ENCODE measurements at places on chromosomes 5 and 9.

- DNase-seq, result no peak
Observed at GRCh38 chr5:11426442-11426841, 477.8 kb downstream of the CTNND2 start.

- DNase-seq, result no peak
Observed at GRCh38 chr9:135039266-135039870, 48.1 kb upstream of the OLFM1 start.

DNA sequence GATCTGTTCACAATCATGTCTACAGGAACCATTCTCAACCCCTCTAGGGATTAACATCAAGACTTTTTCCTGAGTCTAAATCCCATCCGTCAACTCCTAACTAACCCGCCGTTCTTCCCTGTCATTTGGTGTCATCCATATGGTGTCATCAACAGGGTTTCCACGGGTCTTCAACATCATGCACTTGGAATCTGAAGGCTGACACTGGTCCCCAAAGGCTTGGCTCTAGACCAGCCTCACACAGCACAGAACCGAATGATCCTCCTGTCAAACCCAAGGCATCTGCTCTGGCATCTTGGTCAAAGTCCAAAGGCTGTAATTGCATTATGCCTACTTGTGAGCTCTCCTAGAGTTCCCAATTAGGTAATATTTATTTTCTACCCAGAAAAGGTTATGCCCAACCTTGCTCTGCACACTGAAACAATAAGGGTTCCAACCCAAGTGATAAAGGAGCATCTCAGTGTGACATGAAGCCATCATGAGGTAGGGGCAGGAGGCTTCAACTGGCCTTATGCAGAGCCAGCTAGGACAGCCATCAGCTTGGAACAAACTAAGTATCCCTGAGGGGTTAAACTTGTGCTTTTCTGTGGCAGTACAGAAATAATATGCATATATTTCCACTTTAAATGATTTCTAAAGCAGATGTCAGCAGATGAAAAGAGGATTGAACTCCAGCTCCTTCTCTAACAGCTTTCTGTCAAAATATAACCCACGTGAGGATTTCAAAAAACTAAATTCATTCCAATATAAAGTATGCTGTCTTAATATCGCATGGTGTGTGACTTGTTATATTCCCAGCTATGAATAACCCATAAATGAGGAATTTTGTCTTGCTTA, 13.9 kb downstream of the ENC1 start:
- DNase-seq, result no peak

DNA sequence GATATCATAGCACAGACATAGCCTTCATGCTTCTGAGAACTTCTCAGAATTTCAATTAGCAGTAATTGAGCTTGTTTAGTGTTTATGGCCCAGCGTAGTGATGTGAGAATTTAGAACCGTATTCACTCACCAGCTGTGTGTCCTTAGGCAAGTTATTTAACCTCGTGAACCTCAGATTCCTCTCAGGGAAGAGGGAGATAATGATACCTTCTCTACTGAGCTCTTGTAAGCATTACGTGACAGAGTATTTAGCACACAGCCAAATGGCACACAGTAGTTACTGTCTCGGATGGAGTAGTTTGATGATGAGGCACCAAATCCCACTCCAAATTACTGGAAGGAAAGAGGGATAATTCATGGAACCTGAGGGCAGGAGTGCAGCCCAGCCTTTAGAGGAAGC, 429.3 kb downstream of the CCDC171 start:
- no peak for DNase-seq

DNA sequence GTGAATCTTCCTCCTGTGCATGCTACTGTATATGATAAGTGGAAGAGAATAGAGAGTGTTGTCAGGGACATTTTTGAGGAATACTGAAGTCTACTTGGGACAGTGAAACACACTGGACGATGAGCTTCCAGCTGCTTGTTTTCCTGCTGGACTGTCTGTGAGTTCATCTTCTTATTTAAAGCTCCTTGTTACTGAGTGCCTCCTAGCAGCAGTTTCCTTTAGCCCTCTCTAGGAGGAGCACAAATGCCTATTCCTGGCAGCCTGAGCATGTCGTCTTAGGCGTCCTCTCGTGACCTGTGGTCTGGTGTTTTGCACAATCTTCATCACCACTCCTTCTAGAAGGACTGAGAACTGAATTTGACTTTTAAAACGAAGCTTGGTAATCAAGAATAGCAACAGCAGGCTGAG, 43.8 kb downstream of the ANKRD33B start:
- DNase-seq, result no peak

- DNase-seq, result no peak
Observed at GRCh38 chr5:34833976-34834793, 4.8 kb upstream of the TTC23L start.

DNA sequence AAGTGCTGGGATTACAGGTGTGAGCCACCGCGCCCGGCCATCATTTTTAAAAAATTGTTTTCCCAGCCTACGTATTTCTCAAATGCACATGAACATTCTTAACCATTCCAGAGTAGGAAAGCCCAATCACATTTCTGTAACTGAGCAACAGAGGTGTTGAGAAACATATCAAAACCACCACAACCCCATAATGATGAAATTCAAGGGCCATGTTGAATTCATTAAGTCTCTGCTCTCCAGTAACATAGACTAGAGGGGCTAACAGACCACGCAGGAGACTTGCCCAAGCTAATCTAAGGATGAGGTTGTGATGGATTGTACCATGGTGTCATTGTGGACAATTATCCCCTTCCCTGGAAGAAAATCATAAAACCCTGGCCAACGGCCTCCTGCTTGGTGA, 52.9 kb downstream of the MYO10 start:
- no peak for DNase-seq

- DNase-seq, result no peak
Observed at GRCh38 chr5:61768692-61769281, 436.7 kb downstream of the ZSWIM6 start.

DNA sequence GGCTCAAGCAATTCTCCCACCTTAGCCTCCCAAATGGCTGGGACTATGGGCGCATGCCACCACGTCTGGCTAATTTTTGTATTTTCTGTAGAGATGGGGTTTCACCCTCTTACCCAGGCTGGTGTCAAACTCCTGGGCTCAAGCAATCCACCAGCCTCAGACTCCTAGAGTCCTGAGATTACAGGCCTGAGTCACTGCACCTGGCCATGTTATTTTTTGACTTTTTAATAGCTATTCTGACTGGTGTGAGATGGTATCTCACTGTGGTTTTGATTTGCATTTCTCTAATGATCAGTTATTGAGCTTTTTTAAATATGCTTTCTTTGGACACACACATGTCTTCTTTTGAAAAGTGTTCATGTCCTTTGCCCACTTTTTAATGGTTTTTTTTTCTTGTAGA, 38.2 kb downstream of the FBXW2 start:
- no peak for DNase-seq

GRCh38 chr9:112380825-112381221, 915 bp downstream of the HSDL2 start:
- DNase-seq, result no peak

DNA sequence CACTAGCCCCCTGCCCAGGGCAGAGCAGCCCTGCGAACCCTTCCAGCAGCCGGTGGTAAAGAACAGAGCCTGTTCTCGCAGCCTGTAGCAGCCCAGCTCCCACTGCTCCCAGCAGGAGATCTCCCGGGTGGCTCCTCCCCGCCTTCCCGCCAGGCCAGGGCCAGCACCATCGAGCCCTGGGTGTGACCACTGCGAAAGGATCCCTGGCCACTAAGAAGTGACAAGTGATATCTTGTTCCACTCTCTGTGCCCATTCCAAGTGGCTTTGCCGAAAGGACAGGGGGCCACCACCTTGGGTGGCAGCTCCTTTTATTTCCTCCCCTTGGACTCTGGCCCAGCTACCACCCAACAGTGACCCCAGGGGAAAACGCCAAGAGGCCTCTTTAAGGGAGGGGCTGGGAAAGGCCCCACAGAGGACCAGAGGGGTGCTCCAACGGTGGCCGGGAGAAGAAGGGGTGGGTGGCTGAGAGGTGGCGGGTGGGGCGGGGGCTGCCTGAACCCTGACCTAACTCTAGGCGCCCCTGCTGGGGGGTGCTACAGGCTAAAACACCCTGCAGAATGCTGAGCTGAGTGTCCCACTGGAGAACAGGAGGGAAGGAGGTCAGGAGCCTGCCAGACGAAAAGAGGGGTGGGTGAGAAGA, 1.6 kb downstream of the NACC2 start:
- no peak for DNase-seq

- DNase-seq, result no peak
Observed at GRCh38 chr5:37991301-37992299, 151.8 kb upstream of the GDNF start.

DNA sequence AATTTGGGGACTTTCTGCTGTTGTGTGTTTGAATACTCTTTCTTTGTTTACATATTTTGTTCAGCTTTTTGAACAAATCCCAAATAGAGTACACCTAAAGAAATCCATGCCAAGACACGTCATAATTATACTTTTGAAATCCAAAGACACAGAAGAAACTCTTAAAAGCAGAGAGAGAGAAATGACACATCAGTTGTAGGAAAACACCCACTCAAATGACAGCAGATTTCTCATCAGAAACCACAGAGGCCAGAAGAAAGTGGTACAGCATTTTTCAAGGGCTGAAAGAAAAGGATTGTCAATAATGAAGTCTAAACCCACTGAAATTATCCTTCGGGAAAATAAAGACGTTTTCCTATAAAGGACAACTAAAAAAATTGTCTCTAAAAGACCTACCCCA, 378.6 kb downstream of the GADD45G start:
- DNase-seq, result no peak

DNA sequence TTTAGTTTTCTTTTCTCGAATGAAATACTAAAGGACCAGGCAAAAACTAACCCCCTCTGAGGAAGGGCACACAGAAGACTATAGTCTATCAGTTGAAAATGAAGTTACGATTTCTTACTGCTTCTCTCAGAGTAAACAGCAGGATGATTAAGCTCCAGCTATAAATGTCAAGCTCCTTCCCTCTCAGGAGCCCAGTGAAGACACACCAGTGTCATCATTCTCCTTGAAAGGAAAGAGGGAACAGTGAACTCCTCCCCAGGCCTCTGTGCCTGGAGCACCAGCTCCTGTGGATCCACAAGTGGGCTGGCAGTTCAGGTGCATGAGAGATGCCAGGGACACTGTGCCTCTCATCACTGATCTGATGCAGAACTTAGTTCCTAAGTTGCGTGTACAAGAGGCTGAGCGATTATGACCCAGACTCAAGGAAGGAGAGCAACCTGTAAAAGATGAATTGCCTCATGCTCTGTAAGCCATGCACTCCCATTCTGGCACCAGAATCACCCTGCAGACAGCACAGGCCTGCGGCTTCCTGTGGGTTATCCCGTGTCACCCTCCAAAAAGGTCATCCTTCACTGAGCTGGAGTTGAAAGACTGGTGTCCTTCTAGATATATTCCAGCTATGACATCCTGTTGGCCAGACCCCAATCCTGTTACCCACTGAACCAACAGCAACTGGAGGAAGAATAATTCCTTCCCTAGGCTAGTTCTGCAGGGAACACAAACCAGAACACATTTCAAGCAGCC, 394.0 kb downstream of the SEMA5A start:
- DNase-seq, result no peak

GRCh38 chr9:135809166-135809565, 98.2 kb downstream of the CAMSAP1 start:
- no peak for DNase-seq

GRCh38 chr9:131240047-131240921, 36.0 kb downstream of the FAM78A start:
- DNase-seq, result no peak

- no peak for DNase-seq
Observed at GRCh38 chr5:174315471-174315870, 270.0 kb downstream of the NSG2 start.

GRCh38 chr5:54150841-54151240, 159.5 kb downstream of the ARL15 start:
- DNase-seq, result no peak

DNA sequence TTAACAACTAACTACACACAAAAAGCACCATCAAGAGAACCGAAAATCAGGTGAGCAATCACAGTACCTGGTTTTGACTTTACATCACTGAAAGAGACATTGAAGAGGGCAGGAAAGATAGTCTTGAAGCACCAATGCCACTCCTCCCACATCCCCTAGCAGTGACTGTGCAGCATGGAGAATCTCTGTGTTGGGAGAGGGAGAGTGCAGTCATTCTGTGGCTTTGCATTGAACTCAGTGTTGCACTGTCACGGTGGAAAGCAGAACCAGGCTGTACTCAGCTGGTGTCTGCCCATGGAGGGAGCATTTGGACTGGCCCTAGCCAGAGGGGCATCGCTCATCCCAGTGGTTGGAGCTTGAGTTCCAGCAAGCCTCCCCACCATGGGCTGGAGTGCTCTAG, 40.4 kb downstream of the C5 start:
- no peak for DNase-seq

DNA sequence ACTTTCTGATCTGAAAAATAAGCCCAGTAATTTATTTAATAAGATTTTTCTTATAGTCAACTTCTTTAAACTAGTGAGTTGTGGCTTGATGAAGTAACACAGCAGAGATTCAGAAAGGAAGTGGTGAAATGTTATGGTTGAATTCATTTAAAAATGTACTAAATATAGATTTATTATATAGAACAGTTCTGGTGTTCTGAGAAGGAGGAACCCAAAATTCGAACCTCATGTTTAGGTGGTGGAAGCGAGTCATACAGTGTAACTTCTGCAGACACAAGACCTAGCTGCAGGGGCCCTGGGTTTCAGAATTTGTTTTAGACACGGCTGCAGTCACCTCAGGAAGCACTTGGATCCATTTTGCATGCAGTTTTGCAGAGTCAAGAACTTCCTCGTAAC, 188.2 kb downstream of the TRIO start:
- no peak for DNase-seq

DNA sequence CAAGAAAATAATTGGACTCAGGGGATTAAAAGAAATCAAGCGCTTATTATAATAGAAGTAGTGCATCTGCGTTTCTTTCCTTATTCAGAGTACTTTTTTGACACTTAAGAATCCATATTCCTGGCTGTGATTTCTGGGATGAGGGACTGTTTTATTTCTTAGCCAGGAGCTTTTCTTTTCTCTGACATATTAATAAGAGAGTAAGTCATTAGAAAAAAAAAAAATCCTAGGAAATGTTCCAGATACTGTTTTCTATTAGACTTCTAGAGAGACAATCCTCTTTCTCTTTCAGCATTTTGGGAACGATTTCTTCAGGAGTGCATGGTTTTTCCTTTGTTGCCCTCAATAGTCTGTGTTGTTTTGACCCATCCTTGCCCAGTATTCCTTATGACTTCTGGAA, 8.3 kb upstream of the ABCA1 start:
- DNase-seq, result no peak

- no peak for DNase-seq
Observed at GRCh38 chr9:135835131-135835530, 72.2 kb downstream of the CAMSAP1 start.

- no peak for DNase-seq
Observed at GRCh38 chr5:136004436-136004835, 24.4 kb upstream of the TGFBI start.

- DNase-seq, result no peak
Observed at GRCh38 chr9:14219850-14220249, 94.1 kb downstream of the NFIB start.

GRCh38 chr9:25678846-25679360, 659 bp upstream of the TUSC1 start:
- DNase-seq, result no peak

GRCh38 chr9:35563791-35564197, 41.3 kb upstream of the TESK1 start:
- DNase-seq, result no peak

GRCh38 chr5:54013556-54014194, 296.7 kb downstream of the ARL15 start:
- DNase-seq, result peak; percentile 2

Data from stimulated activated CD8-positive, alpha-beta memory T cell treated with anti-CD3 and anti-CD28 coated beads, Interleukin-4, amount 100 ng/mL, for 24 hours (primary cell).